ENCODE measurements at places on chromosomes 12 and 14.

DNA sequence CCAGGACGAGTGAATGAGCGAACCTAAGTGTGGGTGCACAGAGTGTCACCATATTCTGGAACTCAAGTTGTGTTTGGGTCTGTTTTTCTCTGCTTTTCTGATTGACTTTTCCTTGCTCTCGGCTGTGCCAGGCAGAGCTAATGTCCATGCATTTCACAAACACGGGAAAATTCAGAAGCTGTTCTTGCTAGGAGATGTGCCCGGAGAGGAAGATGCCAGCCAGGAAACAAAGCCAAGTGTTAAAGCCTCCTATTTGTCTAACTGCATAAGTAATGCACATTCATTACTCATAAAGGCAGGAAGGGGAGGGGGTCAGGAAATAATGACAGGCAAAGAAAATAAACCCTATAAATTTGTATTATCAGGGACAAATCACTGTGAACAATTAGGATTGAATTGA is 250.4 kb upstream of the SFSWAP start:
- DNase-seq = no peak

- no peak for DNase-seq
Observed at GRCh38 chr14:63901434-63902085, 48.8 kb downstream of the SYNE2 start.

- no peak for DNase-seq
Observed at GRCh38 chr12:12091977-12092663, 21.4 kb downstream of the BCL2L14 start.

DNA sequence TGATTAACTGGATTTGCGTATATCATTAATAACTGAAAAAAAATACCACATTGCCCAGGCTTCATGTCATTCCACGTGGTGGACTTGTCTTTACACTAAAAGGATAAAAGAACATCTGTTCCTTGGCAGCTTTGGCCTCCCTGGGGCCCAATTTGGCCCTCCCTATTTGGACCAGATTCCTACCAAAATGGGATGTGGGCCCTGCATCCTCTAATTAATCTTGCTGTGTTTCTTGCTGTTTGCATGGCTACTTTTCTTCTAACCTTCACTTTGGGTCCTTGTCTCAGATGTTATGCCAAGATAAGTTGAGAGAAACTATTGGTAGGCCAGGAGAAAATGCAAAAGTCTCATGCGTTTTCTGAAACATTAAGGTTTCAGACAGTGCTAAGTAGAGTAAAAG is 57.5 kb downstream of the PTHLH start:
- DNase-seq = no peak

- DNase-seq = no peak
Observed at GRCh38 chr14:66884149-66884548, 305.1 kb upstream of the GARIN2 start.

DNA sequence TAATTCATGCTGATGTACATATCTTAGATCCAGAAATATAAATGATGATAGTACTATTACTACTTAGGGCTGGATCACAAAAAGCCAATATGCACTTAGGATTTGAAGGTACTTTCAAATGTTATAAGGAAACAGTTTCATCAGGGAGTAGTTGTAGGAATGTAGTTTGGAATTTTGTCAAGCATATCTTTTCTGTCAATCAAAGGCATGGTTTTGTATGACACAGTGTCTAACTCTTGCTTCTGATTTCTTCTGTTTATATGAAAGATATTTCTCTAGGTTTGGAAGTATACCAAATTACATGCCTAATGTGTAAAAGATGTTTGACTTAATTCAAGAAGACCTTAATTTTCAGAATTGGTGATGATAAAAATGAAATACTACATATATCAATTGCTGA is 135.7 kb downstream of the RAD51B start:
- DNase-seq = no peak

DNA sequence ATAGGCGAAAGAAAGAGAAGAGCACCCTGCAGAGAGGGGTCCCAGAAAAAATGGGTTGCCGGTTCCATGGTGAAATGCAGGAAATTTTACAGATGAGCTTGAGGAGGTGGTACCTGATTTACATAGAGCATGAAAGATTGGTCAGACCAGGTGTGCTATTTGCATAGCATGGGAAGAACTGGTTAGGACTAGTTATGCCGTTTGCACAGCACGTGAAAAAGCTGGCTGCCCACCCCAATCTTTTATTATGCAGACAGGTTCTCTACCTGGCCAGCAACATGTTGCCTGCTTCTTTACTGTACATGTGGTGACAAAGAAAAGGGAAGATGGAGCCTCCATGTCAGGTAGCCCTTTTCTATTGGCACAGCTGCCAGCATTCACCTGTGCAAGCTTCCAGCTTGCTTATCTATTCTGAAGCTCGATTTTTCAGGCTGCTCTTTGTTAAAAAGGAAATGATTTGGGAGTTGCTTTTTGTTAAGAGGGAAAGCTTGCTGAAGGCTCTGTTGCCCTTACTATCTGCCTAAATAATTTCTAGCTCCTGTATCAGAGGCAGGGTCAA is 62.9 kb upstream of the ELK3 start:
- no peak for DNase-seq
